Fibroblast of the aortic adventitia (primary cell): ENCODE measurements at places on chromosomes 4 and X.

GRCh38 chr4:113682730-113683537 lies 78.6 kb downstream of the CAMK2D start:
- DNase-seq: peak; percentile 52

GRCh38 chrX:136021160-136021559 lies 35.9 kb downstream of the SLC9A6 start:
- no peak for DNase-seq

DNA sequence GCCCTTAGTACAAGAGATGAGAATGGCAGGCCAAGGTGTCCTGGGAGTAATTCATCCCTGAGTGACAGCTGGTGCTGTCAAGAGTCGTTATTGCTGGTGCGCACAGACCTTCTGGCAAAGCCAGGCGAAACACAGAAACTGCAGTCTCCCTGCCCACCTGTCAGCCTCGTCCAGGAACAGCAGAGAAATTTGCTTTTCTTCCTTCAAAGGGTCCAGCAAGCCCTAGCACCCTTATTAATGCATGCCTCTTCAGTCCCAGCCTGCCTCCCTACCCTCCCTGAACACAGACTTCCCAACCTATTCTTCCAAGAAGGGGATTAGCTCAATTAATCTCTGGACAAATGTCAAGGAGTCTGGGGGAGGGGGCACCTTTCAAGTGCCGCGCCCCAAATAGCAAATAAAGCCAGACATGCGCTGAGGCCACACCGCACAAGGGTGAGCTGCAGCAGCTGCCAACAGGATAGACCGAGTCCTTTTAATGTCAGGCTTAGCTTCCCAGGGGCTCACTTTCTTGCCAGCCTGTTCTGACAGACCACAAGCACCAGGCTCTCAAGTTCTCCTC lies 250.7 kb upstream of the RASGEF1B start:
- no peak for DNase-seq

GRCh38 chr4:38949411-38950051 lies 81.9 kb downstream of the FAM114A1 start:
- peak; percentile 26 for DNase-seq

GRCh38 chrX:85591536-85591935 lies 212.1 kb upstream of the POF1B start:
- DNase-seq: no peak

- no peak for DNase-seq
Observed at GRCh38 chrX:149762696-149763614, 10.9 kb upstream of the HSFX1 start.

- no peak for DNase-seq
Observed at GRCh38 chr4:185945906-185946305, 123.0 kb upstream of the TLR3 start.

DNA sequence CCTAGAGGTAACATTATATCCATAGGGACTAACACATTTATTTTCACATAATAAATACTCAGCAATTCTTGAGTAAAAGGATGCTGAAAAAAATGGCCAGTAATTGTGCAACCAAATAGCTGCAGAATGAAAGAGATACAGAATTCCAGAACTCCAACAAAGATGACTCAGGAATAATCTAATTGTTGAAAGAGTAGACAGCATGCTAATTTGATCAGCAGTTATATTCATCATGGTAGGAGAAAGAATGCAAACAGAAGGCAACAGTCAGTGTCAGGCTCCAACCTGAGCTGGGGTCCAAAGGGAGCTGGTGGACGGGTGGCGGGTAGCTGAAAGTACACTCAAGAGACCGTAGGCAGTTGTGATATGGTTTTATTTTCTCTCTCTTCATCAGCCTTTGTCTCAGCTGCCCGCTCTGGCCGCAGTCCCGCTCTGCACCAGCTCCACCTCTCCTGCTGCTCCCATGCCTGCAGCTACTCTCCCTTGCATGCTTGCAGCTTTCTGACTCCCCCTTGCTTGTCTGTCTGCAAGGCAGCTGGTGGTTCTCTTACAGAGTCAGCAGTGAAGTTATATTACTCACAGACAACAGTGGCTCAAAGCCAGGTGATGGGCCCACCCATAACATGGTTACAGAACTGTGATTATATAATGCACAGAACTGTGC lies 1150.1 kb downstream of the STIM2 start:
- DNase-seq: peak; percentile 7

- DNase-seq: no peak
Observed at GRCh38 chrX:30582664-30583063, 5.1 kb upstream of the TASL start.

GRCh38 chr4:137700072-137700471 lies 167.8 kb upstream of the PCDH18 start:
- peak; percentile 85 for DNase-seq

DNA sequence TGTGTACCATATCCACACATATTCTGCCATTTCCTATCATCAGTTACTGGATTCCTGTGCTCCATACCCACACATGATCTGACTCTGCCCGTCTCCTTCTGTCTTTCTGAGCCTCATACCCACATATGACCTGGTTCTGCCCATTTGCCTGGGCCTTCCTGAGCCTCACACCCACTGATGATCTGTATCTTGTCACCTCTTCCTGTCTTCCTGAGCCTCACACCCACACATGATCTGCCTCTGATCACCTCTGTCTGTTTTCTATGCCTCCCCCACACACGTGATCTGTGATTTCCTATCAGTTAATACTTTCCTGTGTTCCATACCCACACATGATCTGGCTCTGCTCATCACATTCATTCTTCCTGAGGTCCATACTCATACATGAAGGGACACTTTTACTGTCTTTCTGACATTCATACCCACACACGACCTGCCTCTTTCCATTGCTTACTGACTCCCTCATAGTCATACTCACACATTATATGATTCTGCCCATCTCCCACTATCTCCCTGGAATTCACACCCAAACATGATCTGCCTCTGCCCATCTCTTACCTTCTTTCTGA lies 32.5 kb downstream of the SCML1 start:
- DNase-seq: no peak

GRCh38 chr4:73573794-73574528 lies 46.3 kb downstream of the RASSF6 start:
- DNase-seq: peak; percentile 91

DNA sequence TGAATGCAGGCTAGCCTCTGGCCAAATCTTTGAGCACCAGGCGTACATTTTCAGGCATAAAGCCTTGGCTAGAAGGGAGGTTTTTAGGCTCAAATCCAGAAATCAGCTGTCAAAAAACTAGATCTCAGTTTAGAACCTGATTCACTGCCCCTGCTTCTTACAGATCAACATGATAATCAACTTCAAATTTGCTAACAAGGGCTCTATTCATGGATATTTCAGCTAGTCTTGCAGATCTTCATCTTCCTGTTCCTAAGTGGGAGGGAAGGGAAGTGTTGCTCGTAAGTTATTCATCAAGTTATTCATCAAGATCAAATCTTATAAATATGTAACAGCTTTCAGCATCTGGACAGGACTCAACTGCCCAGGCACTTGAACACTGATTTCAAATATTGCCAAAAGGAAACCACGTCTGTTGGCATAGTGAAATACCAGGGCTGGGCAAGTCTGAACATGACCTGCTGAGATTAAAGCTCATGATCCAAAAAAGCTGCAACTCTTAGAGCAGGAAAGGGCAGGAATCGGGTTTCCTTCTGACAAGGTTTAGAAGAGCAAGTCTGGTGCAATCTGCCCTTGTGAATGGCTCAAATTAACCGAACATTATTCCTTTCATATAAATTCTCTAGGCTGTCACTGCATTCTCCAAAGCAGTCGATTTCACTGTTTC lies 200.3 kb downstream of the PDGFC start:
- peak; percentile 90 for DNase-seq

DNA sequence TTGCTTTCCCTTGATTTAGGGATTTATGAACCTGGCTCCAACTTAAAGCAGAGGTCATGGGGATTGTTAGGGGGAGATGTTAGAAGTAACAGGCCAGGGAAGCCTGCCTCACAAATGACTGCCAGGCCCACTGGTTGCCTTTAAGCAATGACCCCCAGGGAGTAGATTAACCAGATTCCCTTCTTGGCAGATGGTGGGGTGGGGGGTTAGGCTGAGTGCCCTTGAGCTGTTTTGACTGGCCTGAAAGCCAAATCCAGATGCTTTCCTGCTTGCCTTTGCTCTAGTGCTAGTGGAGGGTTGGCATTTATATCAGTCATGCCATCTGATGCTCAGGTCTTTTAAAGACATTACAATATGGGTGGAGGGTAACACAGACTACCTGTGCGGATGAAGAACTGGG lies 128.1 kb downstream of the TMEM164 start:
- no peak for DNase-seq

- peak; percentile 24 for DNase-seq
Observed at GRCh38 chrX:118839334-118839958, 15.8 kb downstream of the ZCCHC12 start.

- peak; percentile 50 for DNase-seq
Observed at GRCh38 chr4:183602557-183603027, 56.4 kb downstream of the RWDD4 start.

DNA sequence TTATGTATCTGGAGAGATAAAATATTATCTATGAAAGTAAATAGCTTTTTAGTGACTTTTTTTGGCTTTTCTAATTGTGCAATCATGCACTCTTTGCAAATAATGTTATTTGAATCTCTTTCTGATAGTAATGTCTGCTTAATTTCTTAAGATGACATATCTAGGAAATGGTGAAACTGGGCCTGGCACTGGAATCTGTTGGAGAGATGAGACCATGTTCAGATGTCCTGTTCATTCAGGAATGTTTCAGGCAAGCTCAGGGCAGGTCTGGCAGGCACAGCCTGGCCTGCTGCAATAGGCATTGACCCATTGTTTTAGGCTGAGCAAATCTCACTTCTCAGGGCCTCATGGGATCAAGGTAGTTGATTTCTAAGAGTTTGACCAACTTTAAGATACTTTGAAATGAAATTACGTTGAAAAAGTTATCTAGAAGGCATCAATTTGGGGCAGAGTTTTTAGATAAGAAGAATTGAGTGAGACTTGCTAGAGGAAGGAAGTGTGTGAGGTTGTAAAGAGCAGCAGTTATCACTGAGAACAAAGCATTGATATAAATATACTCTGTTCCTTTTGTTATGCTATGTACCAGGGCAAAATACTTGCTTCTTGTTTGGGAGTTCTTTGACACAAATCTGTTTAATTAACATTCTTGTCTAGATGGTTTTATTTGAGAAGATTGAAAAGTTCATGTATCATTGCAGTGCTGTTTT lies 133.0 kb upstream of the LEF1 start:
- DNase-seq: no peak

GRCh38 chrX:42678133-42678532 lies 99.8 kb downstream of the PPP1R2C start:
- peak; percentile 63 for DNase-seq

- no peak for DNase-seq
Observed at GRCh38 chrX:26138274-26138673, at the start of gene MAGEB18. MAGEB18 (plus strand) TSS chrX:26138343; CDS start chrX:26138986, 643 bp downstream.

DNA sequence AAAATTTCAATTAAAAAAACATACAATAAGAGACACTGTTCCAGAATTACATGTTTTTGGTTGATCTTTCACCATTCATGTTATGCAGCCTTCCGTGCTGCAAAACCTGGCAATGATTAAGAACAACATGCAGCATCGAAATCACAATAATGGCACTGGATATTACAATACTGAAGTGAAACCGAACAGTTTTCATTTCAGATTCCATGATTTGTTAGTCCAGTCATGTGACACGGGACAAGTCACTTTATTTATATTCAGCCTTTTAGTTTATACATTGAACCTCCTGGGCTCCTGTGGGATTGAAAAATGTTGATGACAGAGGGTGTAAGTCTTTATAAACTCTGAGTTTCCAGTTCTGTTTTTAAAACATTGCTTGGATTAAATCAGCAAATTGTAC lies 142.5 kb upstream of the TTC29 start:
- DNase-seq: peak; percentile 39

GRCh38 chr4:166896254-166896653 lies 338.0 kb downstream of the SPOCK3 start:
- DNase-seq: no peak

DNA sequence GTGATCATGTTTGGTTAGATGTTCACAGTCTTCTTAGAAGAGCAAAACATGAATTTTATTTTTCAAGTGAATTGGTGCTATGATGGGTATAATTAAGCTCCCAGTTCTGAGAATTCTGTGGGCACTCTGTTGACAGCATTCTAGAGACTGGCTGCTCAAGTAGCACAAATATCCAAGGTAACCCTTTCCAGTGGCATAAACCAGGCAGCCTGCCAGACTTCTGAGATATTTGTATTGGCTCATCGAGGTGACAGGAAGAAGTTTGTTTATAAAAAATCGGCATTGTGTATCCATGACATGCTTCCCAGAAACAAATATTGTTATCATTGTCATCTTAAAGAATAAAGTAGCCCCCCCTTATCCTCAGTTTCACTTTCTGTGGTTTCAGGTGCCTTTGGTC lies 28.3 kb downstream of the LANCL3 start:
- no peak for DNase-seq

DNA sequence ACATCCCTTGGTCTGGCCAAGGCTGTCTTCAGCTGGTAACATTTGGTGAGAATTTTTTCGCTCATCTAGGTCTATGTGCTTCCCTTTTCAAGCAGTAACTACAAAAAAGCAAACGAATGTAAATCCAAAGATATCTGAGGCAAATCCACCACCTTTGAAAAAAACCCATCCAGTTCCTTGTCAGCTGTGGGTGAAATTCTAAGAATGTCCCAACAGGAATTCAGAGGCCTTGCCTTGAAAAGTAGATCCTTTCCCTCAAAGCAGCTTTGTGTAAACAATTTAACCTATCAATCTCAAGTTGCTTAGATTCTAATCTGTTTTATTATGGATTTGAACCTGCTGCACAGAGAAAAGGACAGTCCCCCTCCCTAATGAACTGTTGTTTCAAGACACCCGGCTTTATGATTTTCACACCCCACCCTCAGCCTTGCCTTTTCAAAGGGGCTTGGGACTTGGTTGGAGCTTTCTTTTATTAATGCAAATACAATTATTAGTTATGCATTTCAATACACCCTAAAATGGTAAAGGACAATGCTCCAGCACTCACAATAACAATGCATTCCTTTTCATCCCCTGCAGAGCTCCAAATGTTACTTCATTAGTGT lies 166.6 kb downstream of the LDB2 start:
- no peak for DNase-seq

GRCh38 chr4:56512166-56512565 lies 6.6 kb downstream of the ARL9 start:
- peak; percentile 5 for DNase-seq

- no peak for DNase-seq
Observed at GRCh38 chr4:168797738-168798375, 212.2 kb downstream of the CBR4 start.

GRCh38 chrX:133722756-133723155 lies 262.6 kb downstream of the GPC3 start:
- DNase-seq: no peak

DNA sequence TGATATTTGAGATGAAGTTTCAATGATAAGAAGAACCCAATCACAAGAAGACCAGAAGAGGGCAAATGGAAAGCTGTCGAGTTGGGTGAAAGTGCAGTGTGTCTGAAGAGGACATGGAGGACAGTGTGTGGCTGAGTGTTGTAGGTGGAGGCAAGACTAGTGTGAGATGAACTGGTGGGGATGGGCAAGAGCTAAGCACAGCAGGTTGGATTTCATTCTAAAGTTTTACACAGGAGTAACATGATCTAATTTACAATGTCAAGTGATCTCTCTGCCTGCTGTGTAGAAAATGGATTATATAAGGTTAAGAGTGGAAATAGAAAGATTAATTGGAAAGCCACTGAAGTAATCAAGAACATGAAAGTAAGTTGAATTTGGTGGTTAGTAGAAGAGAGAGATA lies 208.6 kb upstream of the ETNPPL start:
- no peak for DNase-seq
